ENCODE measurements at places on chromosomes 16 and 17.

DNA sequence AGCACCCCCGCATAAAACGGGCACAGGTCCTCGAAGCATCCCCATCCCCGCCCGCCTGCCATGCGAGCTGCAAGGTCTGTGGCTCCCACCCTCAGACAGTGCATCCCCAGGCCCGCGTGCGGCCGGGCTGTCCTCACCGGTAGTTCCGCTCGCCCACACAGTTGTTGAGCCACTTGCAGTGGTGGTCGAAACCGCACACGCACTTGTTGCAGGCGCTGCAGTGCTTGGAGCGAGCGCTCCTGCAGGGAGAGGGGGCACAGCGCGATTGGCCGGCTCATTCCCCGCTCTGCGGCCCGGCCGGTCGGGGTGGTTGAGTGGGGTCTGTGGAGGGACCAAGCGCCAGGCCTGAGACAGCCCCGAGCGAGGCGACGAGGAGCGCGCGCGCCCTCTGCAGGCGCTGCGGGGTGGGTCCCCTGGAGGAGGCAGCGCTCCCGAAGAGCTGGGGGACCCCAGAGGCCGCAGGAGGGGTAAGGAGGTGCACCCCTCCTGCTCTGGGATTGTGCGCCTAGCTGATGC is 6.0 kb upstream of the TPPP3 start:
- no peak for DNase-seq

DNA sequence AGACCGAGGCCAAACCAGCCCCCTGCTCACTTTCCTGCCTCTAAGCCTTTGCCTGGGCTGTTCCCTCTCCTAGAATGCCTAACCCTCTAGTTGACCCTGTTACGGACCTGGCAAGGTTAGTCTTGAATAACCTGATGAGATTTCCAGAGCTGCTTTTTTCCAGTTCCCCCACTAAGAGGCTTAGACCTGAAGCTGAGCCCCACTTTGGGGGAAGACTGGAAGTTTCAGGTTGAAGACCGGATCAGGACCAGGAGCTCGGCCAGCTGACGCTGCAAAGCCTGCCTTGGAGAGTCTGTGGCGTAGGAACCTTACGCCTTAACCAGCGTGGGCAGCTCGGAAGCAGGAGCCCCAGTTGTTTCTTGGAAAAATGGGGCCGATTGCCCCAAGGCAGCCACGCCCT is 129.8 kb downstream of the OR1D5 start:
- no peak for DNase-seq

DNA sequence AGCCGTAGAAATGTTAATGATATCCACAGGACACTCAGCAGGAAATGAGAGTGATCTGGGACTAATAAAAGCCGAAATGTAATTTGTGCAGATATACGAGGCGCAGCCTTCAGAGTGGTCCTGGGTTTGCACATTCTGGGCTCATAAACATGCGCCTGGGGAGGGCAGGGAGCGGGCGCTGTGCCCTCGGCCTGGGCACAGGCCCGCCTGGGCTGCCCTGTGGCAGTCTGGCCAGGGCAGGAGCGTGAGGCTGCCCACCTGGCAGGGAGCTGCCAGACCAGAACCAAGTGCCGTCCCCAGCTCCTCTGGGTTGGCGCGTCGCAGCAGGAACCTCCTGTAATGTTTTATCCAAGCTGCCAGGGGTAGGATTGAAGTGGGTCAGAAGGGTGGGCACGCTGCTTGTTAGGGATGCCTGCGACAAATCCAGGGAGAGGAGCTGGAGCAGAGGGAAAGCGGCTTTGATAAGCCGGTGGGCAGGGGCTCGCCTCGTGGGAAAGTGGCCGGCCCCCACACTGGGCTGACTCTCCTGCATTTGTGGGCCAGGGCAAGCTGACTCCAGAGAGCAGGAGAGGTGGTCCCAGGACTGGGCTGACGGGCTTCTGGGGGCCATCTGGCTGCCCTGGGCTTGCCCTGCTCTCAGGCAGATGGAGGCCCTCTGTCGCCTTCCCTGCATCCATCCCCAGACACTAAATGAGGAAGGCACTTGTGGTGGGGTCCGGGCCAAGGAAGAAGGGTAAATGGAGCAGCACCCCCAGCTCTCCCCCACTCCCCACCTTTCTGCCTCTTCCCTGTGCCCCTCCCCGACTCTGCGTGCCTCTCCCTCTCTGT is 45.9 kb downstream of the SREBF1 start:
- no peak for DNase-seq

GRCh38 chr17:48357779-48358602 is 72.0 kb downstream of the SKAP1 start:
- DNase-seq = no peak

Data from amniotic stem cell (primary cell).